ENCODE measurements at places on chromosomes 13 and 19. TPM values are rescaled to one million over a fixed set of nuclear protein-coding genes. Genes with fewer than 3 reads are reported as not detected.

DNA sequence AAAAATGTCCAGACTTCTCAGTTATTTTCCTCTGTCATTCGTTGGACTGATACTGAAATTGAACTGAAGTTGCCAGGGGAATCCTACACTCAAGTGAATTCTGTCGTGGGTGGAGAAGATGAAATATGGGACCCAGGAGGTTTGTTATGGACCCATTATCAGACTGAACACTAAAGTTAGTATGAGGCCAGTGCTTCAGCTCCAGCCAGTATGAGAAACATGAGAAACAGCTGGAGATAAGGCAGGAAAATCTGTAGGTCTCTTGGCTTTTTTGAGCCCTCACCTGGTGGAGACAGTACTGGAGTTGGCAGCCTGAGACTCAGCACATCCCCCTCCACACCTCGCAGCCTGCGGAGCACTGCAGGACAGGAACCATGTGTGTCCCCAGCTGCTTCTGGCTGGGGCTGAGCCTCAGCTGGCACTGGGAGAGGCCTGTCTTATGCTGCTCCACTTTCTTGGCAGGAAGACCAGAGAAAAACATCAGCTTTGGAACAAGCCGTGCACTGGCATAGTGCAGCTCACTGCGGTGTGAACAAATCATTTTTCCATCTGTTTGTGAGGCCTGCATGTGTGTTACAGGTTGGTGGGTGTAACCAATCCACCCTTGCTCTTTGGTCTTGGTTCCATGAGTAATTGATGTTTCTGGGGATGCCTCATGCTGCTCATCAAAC, 641.0 kb downstream of the FGF9 start:
- DNase-seq: peak; percentile 56

DNA sequence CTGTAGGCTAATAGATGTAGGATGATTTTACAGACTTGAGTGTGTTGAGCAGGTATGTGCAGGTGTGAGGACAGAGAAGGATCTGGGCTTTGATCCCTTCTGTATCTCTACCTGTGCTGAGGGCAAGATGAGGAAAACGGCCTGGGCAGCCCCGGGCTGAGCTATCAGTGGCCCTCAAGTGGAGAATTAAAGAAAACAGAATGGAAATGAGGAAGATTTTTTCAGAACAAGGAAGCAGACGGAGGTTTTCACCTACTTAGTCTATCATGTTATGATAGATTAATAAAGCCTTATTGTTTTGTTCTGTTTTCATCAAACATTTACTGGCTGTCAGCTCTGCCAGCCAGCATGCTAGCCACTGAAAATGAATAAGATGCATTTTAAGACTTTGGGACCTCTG, 22.3 kb upstream of the FOXO1 start:
- DNase-seq: no peak

GRCh38 chr19:19214159-19214490, 2.4 kb downstream of the NCAN start:
- DNase-seq: no peak

DNA sequence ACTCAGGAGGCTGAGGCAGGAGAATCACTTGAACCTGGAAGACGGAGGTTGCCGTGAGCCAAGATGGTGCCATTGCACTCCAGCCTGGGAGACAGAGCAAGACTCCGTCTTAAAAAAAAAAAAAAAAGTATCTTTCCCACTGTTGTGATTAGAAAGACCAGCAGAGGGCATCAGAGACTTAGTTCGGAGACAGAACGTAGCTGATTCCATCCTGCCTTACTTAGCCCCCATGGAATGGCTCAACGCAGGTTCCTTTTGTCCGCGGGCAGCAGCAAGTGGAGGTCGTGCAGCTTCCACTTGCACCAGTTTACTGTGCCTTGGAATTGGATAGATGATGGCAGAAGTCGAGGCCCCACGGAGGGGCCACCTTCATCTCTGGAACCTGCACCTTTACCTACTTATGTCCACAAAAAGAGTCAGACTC, 8.1 kb downstream of the TIMM29 start:
- DNase-seq: no peak

DNA sequence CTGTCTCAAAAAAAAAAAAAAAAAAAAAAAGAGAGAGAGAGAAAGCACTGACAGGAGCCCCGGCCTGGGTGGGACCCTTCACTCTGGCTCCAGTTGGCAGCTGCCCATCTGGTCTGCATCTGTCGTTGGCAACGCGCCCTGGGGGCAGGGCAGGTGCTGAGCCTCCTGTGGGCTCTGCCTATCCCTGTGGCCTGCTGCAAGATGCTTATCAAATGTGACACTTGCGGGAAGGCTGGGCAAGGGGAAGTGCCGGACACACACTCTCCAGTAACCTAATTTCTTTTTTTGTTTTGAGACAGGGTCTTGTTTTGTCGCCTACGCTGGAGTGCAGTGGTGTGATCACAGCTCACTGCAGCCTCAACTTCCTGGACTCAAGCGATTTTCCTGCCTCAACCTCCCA, 10.7 kb upstream of the KPTN start:
- DNase-seq: no peak

DNA sequence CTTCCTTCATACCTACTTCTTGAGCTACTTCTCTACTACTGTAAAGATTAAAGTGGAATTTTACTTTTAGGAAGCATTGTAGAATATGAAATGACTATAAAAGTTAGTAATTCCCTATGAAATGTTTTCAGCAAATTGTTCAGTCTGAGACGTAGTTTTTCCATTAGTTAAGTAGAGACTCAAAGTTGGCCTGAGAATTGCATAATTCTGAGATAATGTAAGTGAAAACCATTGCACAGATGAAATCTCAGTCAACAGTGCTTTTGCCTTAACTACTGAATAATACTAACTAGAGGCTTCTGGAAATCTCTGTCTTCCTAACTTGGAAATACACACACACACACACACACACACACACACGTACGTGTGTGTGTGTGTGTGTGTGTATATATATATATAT, 125.9 kb downstream of the FGF14 start:
- no peak for DNase-seq

- no peak for DNase-seq
Measured at GRCh38 chr19:30204721-30205120, 167.5 kb upstream of the ZNF536 start.

Gene ZNF835
- total RNA-seq: 14.3 TPM

DNA sequence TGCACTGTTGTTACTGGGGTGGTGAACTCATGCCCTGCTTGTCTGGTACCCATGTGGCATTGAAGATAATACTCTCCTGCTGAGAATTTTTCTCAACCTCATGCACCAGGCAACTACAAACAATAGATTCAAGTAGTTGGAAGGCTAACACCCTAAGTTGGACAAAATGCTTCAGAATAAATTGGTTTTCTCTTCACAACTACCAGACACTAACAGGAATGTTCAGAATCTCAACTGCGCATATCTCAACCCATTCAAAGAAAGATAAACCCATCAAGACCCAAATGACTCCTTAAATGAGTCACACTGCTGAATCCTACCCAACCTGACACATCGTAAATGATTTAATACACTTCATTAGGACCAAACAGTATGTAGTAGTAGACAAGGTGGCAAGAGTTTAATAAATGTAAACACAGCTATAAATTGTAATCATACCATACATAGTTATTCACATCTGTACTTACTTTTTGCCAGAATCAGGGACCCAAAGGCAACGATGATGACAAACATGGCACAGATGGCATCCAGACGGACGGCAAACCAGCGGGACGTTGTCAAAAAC, 227.4 kb downstream of the ABCC4 start:
- DNase-seq: no peak

Gene PGLYRP2
- not detected for total RNA-seq

Gene IFNL1
- not detected for total RNA-seq

Gene DMKN
- 39.0 TPM for total RNA-seq

Gene ATP8B3
- under 0.01 TPM for total RNA-seq

Gene ZNF575
- total RNA-seq: not detected

Gene SYT5
- total RNA-seq: 0.99 TPM

GRCh38 chr13:110524541-110525257, 36.8 kb downstream of the RAB20 start:
- peak; percentile 78 for DNase-seq

DNA sequence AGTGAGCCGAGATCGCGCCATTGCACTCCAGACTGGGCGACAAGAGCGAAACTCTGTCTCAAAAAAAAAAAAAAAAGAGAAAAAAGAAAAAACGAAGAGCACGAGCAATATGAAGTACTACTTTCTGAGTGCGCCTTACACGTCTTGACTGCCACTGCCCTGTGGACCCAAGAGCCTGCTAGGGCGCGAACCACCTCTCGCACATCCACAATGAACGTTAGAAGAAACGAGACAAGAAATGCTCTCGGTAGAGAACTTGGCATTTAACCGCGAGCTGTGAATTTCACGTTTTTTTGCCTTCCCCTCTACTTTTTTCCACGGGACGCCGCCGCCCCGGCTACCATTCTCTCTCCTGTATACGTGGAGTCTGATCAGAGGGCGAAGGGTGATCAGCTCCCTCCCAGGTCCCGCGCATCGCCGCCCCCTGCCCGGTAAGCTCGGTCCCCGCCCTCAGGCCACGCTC, 454 bp downstream of the TIMM44 start:
- no peak for DNase-seq

Gene C19orf67
- total RNA-seq: not detected

GRCh38 chr13:96172066-96172465, 82.2 kb downstream of the HS6ST3 start:
- no peak for DNase-seq
